ENCODE measurements at places on chromosomes 7 and 10. TPM values are rescaled to one million over a fixed set of nuclear protein-coding genes. Genes with fewer than 3 reads are reported as not detected.

Gene ADRB1
- total RNA-seq = 2.4 TPM

- DNase-seq = no peak
Observed at GRCh38 chr7:20959281-20959680, 172.6 kb upstream of the SP8 start.

Gene GARIN1A
- 2.9 TPM for total RNA-seq

- peak; percentile 72 for DNase-seq
Observed at GRCh38 chr10:101031796-101032636, 982 bp downstream of the SFXN3 start.

- DNase-seq = no peak
Observed at GRCh38 chr10:17067376-17068264, 62.0 kb downstream of the CUBN start.

Gene PTF1A
- total RNA-seq = not detected

DNA sequence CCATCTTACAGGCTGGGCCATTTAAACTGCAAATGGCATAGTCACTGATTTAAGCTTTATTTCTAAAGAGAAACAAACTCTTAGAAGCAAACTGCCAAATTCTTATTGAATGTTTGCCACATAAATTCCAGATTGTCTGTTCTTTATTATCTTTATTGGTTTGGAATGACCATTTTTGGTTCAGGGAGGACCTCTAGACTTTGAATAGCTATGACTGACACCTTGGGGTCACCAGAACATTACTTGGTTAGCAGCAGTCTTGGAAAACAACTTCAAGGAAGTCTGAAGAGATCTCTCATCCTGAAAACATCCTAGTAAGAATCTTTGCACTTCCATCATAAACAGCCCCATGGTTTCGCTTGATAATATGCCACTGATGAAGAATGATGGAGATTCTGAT, 197.1 kb downstream of the SUGCT start:
- no peak for DNase-seq

DNA sequence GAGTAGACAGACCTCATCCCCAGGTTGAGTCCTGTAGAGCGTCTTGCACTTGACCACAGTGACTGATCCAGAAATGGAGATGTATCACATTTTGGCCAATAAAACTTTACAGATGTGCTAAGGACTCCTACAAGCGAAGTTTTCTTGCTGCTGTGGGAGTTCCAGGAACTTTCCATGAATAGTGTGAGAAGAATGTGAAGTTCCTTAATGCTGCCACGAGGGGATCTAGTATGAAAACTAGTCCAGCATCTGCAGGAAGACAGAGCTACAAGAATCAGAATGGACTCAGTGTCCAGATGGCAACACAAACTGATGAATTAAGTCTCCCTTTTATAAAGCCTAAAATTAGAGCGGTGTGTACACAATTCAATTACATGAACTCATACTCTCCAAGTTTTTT, 14.8 kb upstream of the LSM8 start:
- no peak for DNase-seq

DNA sequence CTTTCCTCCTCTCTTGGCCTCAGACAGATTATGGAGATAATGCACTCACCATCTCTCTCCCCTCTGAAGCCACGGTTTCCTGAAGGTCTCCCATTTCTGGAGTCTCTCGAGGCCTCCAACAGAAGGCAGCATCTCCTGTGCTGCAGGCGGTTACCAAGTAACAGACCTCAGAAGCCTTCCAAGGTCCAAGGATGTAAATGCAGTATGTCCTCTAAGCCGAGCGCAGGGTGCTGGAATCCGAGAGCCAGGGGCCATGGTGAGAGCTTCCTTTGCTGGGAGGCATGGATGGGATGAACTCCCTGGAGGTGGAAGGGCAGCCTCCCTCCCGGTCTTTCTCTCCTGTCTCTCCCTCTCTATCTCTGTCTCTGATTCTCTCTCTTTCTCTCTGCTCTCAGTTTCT, 79.8 kb downstream of the ADARB2 start:
- DNase-seq = no peak

DNA sequence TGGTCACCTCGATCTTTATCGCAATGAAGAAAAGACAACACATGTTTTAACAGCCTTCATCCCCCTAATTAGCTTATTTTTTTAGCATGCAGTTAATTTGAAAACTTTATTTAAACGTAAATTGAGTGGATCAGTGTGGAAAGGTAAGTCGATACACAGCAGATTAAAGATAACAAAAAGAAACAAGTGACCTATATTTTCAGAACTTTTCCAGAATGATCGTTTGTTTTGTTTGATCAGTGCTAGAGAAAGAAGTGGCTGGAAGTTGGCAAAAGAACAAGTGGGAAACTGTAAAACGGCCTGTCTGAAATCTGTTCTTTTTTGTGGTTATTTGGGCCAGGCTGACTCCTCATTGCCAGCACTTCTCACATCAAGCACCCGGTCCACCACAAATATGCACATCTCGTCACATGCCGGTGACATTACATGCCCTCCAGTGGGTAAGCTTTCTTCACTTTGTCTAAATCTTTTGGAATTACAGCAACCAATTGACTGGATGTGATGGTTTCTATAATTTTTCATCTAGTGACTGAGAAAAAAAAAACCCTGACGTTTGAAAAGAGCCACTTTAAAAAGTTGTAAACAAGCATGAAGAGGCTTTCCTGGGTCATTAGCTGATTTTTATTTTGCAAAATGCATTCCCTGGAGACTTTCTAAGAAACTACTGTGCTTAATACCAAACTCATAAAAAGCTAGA, 33.2 kb downstream of the C7orf33 start:
- no peak for DNase-seq

GRCh38 chr7:157910446-157910845, 573.6 kb downstream of the DNAJB6 start:
- DNase-seq = peak; percentile 17

DNA sequence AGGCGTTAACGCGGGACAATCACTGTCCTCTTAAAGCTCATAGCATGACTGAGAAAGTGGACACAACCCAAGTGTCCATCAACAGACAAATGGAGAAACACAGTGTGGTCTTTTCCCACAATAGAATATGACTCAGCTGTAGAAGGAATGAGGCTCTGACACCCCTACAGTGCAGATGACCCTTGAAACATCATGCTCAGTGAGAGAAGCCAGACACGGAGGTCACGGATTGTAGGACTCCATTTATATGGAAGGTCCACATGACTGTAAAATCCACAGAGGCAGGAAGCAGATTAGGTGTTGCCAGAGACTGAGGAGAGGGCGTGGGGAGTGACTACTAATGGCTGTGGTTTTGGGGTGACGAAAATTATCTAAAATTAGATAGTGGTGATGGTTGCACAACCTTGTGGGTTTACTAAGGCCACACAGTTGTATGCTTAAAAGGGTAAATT, 6.1 kb upstream of the NCAPG2 start:
- no peak for DNase-seq

- DNase-seq = no peak
Observed at GRCh38 chr10:33565231-33565630, 230.8 kb upstream of the NRP1 start.

Gene NEBL
- total RNA-seq = 3.8 TPM

Gene CRHR2
- total RNA-seq = under 0.01 TPM

DNA sequence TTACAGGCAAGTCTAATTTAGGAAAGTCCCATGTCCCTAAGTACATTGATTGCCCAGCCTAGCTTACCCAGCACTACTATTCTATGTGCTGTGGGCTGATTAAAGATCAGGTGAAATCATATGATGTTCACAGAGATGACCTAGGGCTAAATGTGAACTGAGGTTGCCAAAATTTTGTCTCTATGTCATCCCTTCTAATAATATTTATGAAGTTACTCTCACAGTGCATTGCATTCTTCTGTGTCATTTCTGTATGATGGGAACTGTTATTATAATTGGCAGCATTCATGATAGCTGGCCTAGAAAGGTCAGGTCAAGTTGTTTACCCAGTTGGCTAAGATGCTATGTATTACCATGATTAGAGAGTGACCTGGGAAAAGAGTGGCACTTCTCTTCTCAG, 2.8 kb upstream of the PDK4 start:
- DNase-seq = no peak

GRCh38 chr7:132402096-132402495, 174.2 kb downstream of the PLXNA4 start:
- no peak for DNase-seq

Gene ACTR1A
- total RNA-seq = 110 TPM

Gene IL2RA
- total RNA-seq = 0.88 TPM

GRCh38 chr7:6162331-6162620, 110.1 kb downstream of the CYTH3 start:
- DNase-seq = no peak

- DNase-seq = no peak
Observed at GRCh38 chr10:89278034-89278535, 23.8 kb upstream of the IFIT2 start.

- DNase-seq = no peak
Observed at GRCh38 chr7:152485826-152486225, 50.0 kb upstream of the KMT2C start.

- no peak for DNase-seq
Observed at GRCh38 chr7:141991140-141991539, 4.5 kb upstream of the MGAM start.

- no peak for DNase-seq
Observed at GRCh38 chr7:97064972-97065587, 40.4 kb upstream of the DLX5 start.

Gene TEX47
- not detected for total RNA-seq

DNA sequence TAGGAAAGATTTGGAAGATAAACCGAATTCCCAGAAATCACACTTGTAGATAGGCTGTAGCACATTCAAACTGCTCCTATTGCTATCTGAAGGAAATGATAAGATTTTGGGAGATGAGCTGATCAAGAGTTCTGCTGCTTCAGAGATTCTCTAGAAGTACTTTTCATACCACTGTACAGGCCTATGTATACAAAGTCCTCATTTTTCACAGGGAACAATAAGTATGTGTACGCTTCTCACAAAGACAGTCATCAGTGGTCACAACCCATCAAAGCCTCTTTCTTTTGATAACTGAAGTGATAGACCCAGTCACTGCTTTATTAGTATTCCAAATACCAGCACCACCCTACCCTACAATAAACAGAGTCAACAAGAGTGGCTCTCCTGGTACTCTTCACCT, 15.6 kb upstream of the SEPTIN7 start:
- DNase-seq = no peak

Gene PNLIP
- not detected for total RNA-seq

DNA sequence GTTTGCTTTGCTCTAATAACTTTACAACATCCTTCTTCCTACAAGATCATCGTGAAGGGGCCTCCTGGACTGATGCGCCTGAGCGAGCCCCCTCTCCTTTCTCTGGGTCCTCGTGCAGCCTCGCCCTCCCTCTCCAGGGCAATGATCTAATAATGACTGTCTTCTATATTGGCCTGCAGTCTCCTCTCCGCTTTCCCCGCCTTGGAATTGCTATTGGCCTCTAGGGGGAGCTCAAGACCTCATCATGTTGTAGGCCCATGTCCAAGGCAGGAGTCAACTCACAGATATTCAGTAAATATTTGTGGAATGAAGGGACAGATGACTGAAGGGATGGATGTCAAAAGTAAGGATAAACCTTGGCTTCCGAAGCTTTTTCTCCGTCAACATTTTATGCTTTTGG, 1180.3 kb downstream of the TYW1 start:
- no peak for DNase-seq

DNA sequence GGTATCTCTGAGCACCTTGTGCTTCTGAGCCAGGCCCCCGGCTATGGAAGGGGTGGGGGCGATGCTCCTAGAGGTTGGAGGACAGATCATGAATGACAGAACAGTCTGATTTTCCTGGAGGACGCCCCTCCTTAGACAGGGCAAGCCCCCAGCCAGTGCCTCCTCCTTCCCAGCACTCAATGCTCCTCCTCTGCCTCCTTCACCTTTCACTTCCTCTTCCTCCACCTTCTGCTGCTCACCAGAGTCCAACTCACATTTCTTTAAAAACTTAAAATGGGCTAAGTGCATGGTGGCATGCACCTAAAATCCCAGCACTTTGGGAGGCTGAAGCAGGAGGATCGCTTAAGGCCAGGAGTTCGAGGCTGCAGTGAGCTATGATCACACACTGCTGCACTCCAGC, 71.1 kb upstream of the CUX1 start:
- DNase-seq = no peak

DNA sequence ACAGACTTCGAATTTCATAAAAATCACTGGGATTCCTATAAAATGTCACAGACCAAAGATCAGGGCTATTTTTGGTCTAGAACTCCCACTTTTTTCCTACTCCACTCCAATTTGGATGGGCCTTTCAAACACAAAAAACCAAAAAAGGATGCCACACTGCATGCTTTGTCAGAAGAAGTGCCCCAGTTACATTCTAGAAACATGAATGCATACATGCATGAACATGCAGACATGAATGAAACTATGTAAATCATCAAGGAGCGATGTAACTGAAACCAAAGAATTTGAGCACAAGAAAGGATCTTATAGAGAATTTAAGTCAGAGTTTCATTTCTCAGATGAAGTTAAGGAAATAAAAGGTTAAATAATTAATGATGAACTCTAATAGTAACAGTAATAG, 31.8 kb upstream of the FAM133B start:
- no peak for DNase-seq

Gene CAV2
- total RNA-seq = 97.6 TPM

DNA sequence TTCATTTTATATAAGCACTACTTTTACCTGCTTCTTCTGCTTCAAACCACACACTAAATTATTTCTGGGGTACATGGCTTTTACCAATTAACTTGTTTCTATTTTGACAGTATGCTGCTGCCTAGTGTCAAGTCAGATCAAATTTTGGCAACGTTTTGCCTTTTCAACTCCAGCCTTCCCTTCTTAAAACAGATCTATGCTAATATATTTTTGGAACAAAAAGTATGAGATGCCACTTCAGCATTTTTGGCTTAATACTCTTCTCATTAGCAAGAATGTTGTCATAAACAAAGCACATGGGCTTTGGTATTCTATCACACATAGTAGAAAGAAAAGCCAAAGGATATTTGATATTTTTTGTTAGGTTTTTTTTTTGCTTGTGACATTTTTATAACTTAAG, 47.8 kb downstream of the SPAM1 start:
- no peak for DNase-seq

DNA sequence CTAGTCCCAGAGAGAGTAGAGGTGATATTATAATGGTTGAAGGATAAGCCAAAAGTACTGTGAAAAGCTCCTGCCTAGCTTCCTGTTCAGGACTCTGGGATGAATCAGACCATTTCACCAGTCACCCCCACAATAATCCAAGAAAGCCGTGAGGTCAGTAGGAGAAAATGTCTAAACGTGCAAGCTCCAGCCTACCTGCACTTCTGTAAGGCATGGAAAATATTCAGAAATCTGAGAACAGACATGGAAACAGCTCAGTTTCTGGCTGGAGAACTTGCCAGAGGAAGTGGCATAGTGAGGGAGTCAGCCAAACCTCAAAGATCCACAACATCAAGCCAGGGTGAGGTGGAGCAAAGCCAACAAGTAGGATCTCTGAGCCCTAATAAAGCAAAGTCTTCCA, 58.2 kb downstream of the ELAPOR2 start:
- DNase-seq = no peak

DNA sequence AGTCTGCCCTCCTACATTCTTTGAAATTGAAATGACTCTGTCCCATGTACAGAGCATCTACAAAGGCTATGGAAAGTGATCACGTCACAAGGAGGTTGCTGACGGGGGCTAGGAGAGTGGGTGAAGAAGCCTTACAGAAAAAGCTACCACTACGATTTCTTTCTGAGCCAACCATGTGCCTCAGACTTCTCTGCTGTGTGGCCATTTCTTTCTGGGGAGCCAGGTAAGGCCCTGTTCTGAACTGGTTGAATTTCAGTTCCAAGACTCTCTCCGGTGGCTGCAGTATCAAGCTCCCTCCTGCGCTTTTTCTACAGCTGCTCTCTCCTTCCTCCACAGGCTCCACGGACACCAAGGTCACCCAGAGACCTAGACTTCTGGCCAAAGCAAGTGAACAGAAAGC, 112.5 kb upstream of the PRSS1 start:
- DNase-seq = no peak
